ENCODE measurements at places on chromosomes 7 and 10. TPM values are rescaled to one million over a fixed set of nuclear protein-coding genes. Genes with fewer than 3 reads are reported as not detected.
A peak's percentile ranks its signal among the peaks of the same experiment; 100 is the strongest.

Gene FKBP9
- total RNA-seq = 153 TPM

Gene NPTX2
- total RNA-seq = 7.3 TPM

DNA sequence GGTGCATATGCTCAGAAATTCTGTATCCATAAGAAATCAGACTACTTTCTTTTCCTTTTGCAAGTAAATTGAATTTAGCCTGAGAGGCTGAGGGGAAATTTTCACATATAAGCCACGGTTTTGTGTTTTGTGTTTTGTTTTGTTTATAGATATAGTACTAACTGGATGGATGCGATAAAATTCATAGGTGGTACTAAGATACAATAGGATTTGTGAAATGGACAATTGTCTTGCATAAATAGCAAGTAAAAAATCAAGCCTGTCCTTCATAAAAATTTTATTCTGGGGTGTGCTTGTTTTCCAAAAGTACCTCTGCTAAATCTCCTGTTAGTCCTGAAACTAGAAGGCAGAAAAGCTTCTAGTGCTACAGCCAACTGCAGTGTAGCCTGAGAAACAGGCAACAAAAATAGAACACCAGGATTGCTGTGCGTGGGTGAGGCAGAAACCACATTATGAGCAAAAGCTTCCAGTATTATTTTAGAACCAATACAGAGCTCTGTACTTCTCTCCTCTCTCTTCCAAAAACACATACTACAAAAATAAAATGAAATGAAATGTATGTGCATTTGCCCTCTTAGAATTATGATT lies 634 bp upstream of the HDAC9 start:
- DNase-seq = peak; percentile 76
- H3K27ac ChIP-seq = peak overlapping the region; percentile 80
- no peaks in the 10 kb centered on the region for H3K4me1 ChIP-seq
- H3K4me3 ChIP-seq = peak overlapping the region; percentile 50
- no peaks in the 10 kb centered on the region for H3K36me3 ChIP-seq
- no peaks in the 10 kb centered on the region for H3K27me3 ChIP-seq

DNA sequence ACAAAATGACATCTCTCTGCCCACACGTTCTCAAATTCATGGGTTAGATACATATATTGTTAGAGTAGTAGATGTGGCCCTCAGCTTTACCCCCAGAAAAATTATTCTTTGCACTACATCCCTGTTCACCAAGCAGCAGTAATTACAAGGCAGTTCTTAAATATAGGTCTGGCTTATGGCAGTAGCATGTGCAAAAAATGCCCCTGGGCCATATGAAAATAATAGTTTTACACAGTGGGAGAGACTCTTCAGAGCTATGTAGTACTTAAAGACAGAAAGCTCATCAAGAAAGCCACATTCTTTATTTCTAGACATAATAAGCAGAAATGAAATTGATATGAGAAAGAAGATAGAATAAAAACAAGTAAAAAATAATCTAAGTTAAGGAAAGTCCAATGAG lies 196.3 kb upstream of the FOXP2 start:
- H3K27ac ChIP-seq = no peak overlapping the region
- DNase-seq = no peak
- H3K27me3 ChIP-seq = no peaks in the 10 kb centered on the region
- no peaks in the 10 kb centered on the region for H3K36me3 ChIP-seq

DNA sequence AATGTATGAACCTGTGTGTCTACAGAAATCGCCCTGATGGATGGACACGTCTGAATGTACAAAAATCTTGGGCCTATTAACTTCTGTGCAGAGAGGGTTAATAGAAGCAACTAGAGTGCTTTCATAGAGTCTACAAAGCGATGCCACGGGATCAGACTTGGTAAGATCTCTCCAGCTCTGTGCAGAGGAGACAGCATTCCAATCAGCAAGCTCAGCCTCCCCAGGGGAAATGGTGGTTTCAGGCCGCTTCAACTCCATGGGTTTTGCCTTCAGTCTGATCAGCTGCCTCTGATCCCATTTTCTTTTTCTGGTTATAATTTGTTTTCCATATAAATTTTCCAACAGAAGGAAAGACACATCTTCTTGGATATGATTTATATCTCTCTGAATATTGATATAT lies 35.1 kb upstream of the COBL start:
- no peak overlapping the region for H3K4me3 ChIP-seq
- no peak overlapping the region for H3K27ac ChIP-seq
- H3K36me3 ChIP-seq = no peaks in the 10 kb centered on the region

GRCh38 chr10:123561141-123561440 lies 105.1 kb upstream of the GPR26 start:
- H3K4me1 ChIP-seq = no peaks in the 10 kb centered on the region
- H3K27me3 ChIP-seq = peaks cover 17% of the 10 kb centered on the region
- no peak overlapping the region for H3K27ac ChIP-seq
- DNase-seq = no peak
- H3K4me3 ChIP-seq = no peak overlapping the region
- no peaks in the 10 kb centered on the region for H3K36me3 ChIP-seq

GRCh38 chr10:130809761-130810515 lies 501.6 kb downstream of the TCERG1L start:
- H3K36me3 ChIP-seq = no peaks in the 10 kb centered on the region
- DNase-seq = no peak
- no peak overlapping the region for H3K27ac ChIP-seq

- H3K27me3 ChIP-seq = peaks cover 49% of the 10 kb centered on the region
- no peak overlapping the region for H3K27ac ChIP-seq
- H3K4me3 ChIP-seq = no peak overlapping the region
- H3K4me1 ChIP-seq = peaks cover 21% of the 10 kb centered on the region
- DNase-seq = no peak
Observed at GRCh38 chr10:96400465-96400864, 41.7 kb upstream of the OPALIN start.

GRCh38 chr10:31341552-31341951 lies 22.5 kb downstream of the ZEB1 start:
- H3K4me3 ChIP-seq = no peak overlapping the region
- no peaks in the 10 kb centered on the region for H3K4me1 ChIP-seq
- H3K27me3 ChIP-seq = no peaks in the 10 kb centered on the region
- H3K36me3 ChIP-seq = no peaks in the 10 kb centered on the region
- no peak overlapping the region for H3K27ac ChIP-seq
- DNase-seq = no peak

- H3K4me1 ChIP-seq = no peaks in the 10 kb centered on the region
- H3K4me3 ChIP-seq = no peak overlapping the region
- DNase-seq = no peak
Observed at GRCh38 chr7:48141521-48141920, 29.7 kb upstream of the ABCA13 start.

DNA sequence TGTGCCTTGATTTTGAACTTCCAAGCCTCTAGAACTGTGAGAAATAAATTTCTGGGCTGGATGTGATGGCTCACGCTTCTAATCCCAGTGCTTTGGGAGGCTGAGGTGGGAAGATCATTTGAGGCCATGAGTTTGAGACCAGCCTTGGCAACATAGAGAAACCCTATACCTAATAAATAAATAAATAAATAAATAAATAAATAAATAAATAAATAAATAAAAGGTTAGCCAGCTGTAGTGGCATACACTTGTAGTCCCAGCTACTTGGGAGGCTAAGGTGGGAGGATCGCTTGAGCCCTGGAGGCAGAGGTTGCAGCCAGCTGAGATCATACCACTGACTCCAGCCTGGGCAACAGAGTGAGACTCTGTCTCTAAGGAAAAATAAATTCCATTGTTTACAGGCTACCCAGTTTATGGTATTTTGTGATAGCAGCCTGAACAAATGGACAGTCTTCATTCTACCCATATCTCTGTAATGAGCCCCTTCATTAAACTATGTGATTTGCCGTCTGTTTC lies 67.7 kb downstream of the STEAP1B start:
- H3K27me3 ChIP-seq = peaks cover 2% of the 10 kb centered on the region
- no peak for DNase-seq
- no peaks in the 10 kb centered on the region for H3K36me3 ChIP-seq
- no peaks in the 10 kb centered on the region for H3K4me1 ChIP-seq
- no peak overlapping the region for H3K4me3 ChIP-seq

DNA sequence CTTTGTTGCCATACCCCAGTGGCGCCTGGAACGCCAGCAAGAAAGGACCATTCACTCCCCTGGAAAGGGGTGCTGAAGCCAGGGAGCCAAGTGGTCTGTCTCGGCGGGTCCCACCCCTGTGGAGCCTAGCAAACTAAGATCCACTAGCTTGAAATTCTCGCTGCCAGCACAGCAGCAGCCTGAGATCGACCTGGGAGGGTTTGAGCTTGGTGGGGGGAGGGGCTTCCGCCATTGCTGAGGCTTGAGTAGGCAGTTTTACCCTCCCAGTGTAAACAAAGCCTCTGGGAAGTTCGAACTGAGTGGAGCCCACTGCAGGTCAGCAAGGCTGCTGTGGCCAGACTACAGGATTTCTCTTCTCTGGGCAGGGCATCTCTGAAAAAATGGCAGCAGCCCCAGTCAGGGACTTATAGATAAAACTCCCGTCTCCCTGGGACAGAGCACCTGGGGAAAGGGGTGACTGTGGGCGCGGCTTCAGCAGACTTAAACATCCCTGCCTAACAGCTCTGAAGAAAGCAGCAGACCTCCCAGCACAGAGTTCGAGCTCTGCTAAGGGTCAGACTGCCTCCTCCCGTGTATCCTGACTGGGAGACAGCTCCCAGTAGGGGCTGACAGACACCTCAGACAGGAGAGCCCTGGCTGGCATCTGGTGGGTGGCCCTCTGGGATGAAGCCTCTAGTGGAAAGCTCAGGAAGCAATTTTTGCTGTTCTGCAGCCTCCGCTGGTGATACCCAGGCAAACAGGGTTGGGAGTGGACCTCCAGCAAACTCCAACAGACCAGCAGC lies 281.1 kb upstream of the SP4 start:
- peaks cover 2% of the 10 kb centered on the region for H3K27me3 ChIP-seq
- DNase-seq = no peak
- no peaks in the 10 kb centered on the region for H3K4me1 ChIP-seq
- no peaks in the 10 kb centered on the region for H3K36me3 ChIP-seq
- no peak overlapping the region for H3K27ac ChIP-seq

DNA sequence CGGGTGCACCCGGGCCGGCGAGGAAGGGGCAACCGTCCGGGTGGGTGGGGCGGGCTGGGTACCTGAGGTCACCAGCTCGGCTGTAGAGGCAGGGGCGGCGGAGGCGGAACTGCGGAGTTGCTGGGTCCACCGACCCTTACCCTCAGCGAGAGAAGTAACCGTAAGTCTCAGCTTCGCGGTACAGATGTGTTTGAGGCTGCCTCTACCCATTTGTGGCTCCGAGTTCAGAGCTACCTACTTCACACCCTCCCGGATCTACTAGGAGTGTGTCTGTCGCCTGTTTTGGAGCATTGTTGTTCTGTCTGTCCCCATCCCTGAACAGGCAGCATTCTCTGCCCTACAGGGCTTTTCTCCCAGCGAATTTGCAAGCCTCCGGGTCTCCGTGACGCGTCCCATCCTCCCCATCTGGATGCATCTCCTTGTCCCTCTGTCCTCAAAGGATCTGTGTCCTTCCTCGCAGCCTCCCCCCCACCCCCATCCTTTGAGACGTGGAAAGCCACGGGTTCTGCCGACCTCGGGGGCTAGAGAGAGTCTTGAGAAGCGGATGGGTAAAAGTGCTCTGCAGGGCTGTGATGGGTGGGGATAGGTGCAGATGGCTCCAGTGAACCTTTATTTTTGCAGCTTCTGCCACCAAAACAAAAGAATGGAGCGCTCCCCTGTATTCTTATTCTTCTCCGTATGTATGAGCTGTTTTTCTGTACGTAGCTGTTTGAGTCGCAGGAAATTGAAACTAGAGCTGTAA lies 757 bp downstream of the ANKIB1 start:
- peak overlapping the region; percentile 71 for H3K4me3 ChIP-seq
- H3K4me1 ChIP-seq = peaks cover 5% of the 10 kb centered on the region
- DNase-seq = peak; percentile 49
- H3K36me3 ChIP-seq = no peaks in the 10 kb centered on the region

DNA sequence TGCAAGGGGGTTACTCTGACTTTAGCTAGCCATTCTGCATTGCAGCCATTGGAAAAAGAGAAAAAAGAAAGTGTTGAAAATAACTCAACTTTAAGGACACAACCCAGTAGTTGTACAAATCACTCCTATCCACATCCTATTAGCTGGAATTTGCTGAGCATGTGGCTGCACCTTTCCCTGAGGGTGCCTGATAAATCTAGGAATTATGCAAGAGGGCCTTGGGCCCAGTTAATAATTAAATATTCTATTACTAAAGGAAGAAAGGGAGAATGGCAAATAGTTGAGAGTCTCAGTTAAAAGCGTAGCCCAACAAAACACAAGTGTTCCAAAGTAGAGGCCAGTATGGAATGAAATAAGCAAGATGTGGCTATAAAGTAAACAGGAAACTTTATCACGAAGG lies 200.9 kb upstream of the CNTNAP2 start:
- H3K4me1 ChIP-seq = no peaks in the 10 kb centered on the region
- DNase-seq = no peak
- no peak overlapping the region for H3K4me3 ChIP-seq
- no peaks in the 10 kb centered on the region for H3K36me3 ChIP-seq
- H3K27me3 ChIP-seq = no peaks in the 10 kb centered on the region
- H3K27ac ChIP-seq = no peak overlapping the region

DNA sequence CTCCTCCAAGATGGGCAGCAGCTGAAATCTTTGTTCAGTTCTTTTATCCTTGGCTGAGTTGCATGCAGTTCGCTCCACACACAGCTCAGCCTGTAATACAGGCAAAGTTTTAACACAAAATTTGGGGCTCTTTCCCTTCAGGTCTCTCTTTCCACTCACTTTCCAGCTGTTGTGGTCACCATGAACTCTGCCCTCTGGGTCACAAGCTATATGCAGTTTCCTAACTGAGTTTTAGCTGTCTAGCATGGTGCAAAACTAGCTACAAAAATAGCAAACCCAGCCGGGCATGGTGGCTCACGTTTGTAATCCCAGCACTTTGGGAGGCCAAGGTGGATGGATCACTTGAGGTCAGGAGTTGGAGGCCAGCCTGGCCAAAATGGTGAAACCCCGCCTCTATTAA lies 53.2 kb downstream of the ABI1 start:
- H3K4me1 ChIP-seq = no peaks in the 10 kb centered on the region
- no peak overlapping the region for H3K4me3 ChIP-seq
- no peaks in the 10 kb centered on the region for H3K27me3 ChIP-seq
- H3K36me3 ChIP-seq = no peaks in the 10 kb centered on the region
- no peak for DNase-seq
- H3K27ac ChIP-seq = no peak overlapping the region

DNA sequence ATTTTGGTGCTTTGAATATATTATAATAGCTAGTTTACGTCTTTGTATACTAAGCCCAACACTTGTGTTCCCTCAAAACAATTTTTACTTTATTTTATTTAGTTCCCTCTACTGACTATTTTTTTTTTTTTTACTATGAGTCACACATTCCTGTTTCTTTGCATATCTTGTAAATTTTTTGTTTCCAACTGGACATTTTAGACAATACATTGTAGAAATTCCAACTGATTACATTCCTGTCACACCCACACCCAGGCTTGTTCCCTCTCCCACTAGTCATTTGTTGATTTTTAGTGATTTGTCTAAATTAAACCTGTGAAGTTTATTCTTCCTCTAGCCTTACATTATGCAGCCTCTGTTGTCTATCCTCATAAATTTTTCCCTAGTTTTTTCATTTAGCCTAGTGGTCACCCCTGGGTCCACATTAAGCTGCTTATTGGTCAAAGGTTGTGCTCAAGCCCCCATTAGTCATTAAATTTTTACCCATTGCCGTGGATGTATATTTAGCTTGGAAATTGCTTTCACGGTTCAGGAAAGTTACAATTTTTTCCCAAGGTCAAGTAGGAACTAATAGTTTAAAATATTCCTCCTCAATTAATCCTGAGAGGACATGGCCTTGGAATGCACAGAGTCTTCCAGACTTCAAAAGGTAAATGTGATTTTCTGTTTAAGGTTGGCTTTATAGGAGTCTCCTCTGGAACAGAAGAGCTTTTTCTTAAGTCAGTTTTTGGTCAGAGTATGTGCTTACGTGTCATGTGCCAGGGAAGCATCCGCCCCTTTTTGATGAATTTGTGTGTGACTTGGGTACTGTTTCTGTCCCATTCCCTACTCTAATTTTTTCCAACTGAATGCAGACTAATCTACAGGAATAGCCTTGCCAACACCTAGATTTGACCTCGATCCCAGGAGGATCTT lies 207.6 kb upstream of the TMEM72 start:
- no peak overlapping the region for H3K4me3 ChIP-seq
- peaks cover 2% of the 10 kb centered on the region for H3K4me1 ChIP-seq
- peak; percentile 44 for DNase-seq

Measured in muscle of leg (tissue), 16 donors.